ENCODE measurements at places on chromosomes 3 and 15.
A peak's percentile ranks its signal among the peaks of the same experiment; 100 is the strongest.

- no peak for DNase-seq
Observed at GRCh38 chr3:194277104-194277785, 73.9 kb downstream of the CPN2 start.

- no peak for DNase-seq
Observed at GRCh38 chr3:127779747-127780146, 42.6 kb downstream of the MGLL start.

DNA sequence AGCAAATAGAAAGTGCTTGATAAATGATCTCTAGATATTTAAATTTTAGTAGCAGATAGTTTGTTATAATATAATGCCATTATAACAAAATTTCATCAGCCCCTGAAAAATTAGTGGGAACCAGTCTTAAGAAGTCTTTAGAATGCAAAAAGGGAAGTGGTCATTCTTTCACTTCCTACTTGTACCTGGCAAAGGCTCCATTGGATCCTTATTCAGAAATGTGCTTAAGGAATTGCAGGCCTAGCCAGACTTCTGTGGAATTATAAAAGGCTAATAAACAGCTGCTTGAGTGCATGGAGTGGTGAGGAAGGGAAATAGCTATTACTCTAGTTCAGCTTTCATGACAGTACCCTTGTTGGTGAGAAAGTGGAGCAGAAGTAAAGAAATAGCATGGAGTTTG, 24.2 kb downstream of the PPM1L start:
- no peak for DNase-seq

DNA sequence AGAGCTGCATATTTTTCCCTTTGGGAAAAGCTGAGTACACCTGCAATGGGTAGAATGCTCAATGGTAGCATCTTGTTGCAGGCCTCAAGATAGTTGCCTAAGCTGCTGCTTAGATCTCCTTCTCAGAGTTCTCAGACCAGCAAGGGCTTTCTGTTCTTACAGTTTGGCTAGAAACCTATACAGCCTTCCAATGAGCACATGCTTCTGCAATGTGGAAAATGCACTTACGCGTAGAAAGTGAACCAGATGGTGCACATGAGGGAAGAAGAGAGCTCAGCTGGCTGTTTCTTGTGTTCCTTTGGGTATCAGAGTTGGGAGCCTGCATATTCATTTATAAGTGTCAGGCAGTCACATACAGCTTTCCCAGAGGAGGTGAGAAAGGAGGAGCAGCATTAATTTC, 136.4 kb downstream of the B3GALNT1 start:
- DNase-seq, result no peak

DNA sequence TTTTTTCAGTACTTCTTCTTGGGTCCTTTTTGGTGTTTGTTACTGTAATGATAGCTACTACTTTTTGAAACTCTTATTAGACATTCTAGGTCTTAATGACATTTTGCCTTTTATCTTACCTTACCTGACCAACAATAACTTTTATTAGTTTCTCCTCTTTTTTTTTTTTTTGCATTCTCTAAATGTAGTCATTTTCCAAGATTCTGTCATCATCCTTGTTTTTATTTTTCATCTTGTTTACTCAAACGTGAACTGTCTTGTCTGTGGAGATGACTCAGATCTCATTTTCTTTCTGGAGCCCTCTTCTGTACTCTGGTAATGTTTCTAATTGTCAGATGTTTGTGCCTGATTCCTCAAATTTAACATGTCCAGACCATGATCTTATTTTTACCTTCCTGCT, 2.9 kb downstream of the ABHD5 start:
- no peak for DNase-seq

DNA sequence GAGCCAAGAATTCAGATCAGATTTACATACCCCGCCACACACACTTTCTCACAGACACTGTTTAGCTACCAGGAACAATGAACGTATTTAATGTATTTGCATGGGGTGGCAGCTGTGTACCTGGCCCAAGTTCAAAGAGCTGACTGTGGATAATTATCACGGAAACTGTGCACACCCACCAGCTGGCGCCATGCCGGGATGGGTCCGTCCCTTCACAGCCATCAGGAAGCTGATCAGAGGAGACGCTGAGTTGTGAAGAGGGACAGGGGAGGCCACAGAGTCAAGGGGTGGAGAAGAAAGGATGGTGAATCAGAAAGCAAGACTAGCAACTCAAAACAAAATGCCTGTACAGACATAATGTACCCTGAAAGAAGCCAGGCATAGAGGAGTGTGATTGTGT, 13.1 kb upstream of the PLA2G4D start:
- DNase-seq, result peak; percentile 47

DNA sequence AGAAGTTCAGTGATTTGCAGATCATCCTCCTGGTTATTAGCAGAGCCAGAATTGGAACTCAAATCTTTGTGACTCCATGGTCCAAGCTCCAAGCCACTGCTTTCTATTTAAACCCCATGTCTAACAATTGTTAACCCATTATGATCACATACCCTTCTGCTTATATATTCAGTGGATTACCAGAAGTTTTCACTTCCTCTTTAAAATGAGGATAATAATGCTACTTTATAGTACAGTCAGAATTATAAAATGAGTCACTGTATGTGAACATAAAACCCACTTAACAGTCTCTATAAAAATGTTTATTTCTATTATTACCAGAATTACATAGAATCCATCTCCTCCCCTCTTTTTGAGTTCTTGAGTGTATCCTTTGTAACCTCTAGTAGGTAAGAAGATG, 550.7 kb upstream of the DPPA4 start:
- no peak for DNase-seq

DNA sequence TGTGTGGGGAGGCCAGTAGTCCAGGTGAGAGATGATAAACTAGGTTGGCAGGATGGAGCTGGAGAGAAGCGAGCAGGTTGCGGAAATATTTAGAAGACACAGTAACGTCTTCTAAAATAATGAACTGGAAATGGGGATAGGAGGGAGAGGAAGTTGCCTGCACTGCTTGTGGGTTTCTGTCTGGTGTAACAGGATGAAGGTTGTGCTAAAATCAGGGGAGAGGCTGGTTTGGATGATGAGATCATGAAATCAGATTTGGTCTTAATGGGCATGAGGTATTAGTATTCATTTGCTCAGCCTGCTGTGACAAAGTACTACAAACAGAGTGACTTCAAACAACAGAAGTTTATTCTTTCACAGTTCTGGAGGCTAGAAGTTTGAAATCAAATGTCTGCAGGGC, 32.1 kb upstream of the TNFAIP8L3 start:
- DNase-seq, result no peak

DNA sequence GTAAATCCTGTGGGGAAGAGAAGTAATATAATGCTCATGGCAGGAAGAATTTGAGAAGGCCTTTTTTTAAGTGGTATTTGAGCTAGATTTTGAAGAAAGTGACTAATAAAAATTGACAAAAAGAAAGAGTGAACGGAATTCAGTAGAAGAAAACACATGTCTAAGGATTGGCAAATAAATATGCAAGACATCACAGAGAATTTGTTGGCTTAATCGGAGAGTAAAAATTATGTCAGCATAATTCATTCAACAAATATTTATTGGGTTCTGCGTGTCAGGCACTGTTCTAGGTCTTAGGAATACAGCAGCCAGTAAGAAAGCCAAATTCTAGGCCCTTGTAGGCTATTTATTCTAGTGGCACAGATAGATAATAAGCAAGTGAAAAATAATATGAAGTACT, 33.6 kb upstream of the LEKR1 start:
- no peak for DNase-seq

GRCh38 chr15:69038508-69038907, 24.0 kb downstream of the NOX5 start:
- DNase-seq, result no peak

GRCh38 chr15:29765898-29766527, 56.3 kb downstream of the TJP1 start:
- DNase-seq, result no peak

- DNase-seq, result no peak
Observed at GRCh38 chr3:122577409-122578031, at the start of gene PARP15. PARP15 (plus strand) TSS chr3:122577650; CDS start chr3:122577668, 18 bp downstream.

DNA sequence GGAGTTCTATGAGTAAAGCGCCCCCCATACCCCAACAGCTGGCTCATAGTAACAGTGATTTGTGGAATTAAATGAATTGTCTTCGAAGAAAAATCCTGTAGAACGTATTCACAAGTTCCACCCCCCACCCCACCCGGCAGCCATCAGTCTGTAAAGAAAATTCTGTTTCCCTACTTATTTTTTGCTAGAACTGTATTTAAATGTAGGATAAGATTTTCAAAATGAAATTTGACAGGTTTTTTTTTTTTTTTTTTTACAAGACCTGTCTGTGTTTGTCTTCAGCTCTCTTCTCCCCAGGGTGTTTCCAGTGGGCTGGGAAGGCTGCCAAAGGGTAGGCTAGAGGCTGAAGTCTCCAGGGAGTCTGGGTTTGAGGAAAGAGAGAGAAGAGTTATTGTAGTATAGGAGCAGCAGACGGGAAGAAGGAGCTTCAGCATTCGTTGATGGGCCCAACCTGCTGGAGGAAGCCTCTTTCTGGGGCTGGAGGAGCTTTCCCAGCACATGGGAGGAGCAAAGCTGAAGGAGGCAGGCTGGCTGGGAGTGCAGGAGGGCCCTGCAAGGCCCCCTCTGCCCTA, 130.6 kb upstream of the SEMA6D start:
- peak; percentile 83 for DNase-seq

GRCh38 chr15:33160581-33161165, 33.8 kb downstream of the FMN1 start:
- no peak for DNase-seq

- DNase-seq, result no peak
Observed at GRCh38 chr3:163821841-163822240, 1256.5 kb downstream of the SI start.

DNA sequence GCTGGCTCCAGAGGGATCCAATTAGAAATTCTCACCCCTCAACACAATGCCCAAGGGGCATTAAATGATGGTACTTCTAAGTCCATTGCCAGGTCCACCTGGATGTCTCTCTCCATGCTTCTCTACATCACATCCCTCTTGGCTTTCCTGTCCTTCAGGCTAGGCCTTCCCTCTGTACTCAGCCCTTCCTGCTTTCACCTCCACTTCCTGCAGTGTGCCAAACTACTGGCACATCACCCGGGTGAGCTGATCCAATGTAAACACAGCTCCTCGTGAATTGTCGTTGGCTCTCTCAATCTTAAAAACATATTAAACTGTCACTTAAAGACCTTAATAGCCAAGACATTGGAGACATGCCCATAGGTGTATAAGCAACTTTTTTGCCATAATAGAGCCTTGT, 4.0 kb downstream of the LMCD1 start:
- peak; percentile 55 for DNase-seq

DNA sequence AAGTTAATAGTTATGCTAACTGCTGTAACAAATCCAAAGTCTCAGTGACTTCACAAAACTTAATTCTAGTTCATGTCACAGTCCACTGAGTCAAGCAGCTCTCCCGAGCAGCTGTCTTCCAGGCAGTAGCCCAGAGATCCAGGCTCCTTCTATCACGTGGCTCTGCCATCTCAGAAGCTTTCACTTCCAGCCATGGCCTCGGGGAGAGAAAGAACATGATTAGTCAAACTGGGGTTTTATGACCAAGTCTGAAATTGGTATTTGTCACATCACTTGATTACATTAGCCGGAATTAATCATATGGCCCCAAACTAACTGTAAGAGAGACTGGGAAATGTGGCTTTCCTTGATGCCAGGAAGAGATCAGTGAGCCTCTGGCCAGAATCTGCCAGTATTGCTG, 70.2 kb upstream of the DGKG start:
- DNase-seq, result no peak

DNA sequence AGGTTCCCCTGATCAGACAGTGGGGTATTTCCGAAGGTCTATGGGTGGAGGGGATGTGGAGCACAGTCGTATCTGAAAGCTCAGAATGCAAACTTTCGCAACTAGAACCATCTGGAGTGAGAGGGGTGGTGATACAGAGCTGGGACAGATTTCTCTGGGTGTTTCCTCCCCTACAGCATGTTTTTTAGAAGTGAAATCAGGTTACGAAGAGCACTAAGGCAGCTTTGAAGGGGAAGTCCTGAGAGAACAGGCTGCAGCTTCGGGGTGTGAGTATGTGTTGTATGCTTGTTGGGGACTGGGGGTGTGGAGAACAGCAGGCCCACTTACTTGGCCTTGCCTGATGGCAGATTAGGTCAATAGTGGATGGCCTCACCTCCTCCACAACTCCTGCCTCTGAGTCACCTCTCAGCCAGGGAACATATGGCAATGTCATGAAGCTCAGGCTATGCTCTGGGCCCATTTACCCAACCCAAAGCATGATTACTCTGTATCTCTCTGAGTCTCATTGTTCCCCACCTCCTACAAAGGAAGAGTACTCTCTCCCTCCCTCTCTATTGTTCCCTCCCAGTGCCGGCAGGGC, 107.2 kb upstream of the RASGRP1 start:
- no peak for DNase-seq

- no peak for DNase-seq
Observed at GRCh38 chr3:27392950-27393679, 23.9 kb upstream of the NEK10 start.

DNA sequence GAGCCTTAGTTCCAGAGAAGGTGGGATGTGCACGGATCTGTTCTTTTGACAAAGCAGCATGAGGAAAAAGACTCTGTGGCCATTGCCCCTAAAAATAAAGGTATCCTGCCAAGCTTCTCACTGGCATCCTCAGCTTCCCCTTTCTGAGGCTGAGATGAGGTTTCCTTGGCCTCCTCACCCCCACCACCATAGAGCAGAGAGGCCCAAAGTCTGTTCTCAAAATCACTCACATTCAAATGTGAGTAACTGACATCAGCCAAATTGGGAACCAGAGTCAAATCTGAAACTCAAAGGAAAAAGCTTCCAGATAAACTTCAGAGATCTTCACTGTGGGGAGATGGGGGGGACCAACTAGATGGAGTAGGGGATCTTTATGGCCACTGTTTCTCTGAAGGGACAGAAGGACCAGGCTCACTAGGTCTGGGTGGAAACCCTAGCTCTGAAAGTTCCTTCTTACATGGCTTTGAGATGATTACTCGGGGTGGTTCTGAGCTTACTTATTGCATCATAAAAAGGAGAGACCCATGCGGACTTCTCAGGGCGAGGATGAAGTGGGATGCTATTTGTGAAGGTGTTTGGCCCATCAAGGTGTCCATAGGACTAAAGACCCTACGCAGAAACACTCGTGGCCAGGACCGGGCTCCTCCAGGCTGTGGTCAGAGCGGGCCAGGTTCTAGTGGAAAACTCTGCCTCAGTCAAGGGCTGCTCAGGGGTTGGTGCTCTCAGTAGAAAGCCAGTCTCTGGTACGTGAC, 61.5 kb upstream of the MEF2A start:
- DNase-seq, result no peak

- no peak for DNase-seq
Observed at GRCh38 chr3:21750831-21751391, at the start of gene ZNF385D. ZNF385D (minus strand) TSS chr3:21751210; CDS start chr3:21750916, 294 bp downstream.

GRCh38 chr3:142022381-142022780, 127.0 kb downstream of the TFDP2 start:
- no peak for DNase-seq

Measured in NCI-H1092 (cell line).